ENCODE measurements at places on chromosomes 5 and 9.

DNA sequence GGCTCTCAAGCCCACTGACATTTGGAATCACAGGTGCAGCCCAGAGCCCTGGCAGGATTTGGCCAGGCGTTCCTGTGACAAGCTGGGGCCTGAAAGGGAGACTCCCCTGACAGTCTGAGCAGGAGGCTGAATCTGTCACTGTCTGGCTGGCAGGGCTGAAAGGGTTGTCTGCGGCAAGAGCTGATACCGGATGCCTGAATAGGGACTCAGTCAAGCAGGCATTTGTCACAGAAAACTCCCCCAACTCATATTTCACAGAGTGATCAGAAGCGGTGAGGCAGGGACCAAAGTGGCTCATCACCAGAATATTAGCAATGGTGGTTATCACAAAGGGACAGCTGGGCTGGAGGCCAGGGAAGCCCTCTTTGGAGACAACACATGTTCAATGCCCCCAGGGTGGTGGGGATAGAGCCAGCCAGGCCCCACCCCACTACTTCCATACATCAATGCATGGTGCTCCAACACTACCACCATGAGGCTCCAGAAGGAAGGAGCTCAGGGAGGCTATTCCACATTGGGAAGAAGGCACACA, 295.5 kb downstream of the DTWD2 start:
- no peak for DNase-seq

DNA sequence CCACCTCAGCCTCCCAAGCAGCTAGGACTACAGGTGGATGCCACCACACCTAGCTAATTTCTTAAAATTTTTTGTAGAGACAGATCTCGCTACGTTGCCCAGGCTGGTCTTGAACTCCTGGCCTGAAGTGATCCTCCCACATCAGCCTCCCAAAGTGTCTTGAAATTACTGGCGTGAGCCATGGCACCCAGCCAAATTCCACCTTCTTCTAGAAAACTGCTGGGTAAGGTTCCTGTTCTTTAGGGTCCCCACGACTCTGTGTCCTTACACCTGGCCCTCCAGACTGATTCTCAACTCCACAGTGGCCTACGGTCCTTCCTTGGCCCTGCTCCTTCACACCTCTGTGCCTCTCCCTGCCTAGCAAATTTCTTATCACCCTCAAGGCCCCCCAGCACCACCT, 1.9 kb downstream of the MAPK9 start:
- no peak for DNase-seq

- no peak for DNase-seq
Observed at GRCh38 chr5:57174890-57175510, 1.1 kb downstream of the GPBP1 start.

DNA sequence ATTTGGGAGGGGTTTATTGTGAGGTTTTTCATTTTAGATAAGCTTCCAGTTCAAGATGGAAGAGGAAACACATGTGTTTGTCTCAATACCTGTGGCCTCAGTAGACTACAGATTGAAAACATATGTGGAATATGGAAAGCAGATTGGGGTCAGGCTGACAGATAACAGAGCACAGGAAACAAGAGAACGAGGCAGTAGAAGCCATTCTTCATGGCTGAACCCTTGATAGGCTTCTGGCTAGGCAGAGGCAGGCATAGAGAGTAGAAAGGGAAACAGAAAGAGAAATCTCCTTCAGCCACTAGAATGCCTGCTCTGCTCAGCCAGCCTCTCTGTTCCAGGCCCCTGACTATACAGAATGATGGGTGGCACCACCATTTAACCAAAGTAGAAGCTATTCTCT, 152.5 kb downstream of the MUSK start:
- no peak for DNase-seq

- DNase-seq = no peak
Observed at GRCh38 chr9:6893350-6894131, 135.8 kb downstream of the KDM4C start.

- DNase-seq = no peak
Observed at GRCh38 chr9:87267251-87268070, 230.2 kb upstream of the DAPK1 start.

DNA sequence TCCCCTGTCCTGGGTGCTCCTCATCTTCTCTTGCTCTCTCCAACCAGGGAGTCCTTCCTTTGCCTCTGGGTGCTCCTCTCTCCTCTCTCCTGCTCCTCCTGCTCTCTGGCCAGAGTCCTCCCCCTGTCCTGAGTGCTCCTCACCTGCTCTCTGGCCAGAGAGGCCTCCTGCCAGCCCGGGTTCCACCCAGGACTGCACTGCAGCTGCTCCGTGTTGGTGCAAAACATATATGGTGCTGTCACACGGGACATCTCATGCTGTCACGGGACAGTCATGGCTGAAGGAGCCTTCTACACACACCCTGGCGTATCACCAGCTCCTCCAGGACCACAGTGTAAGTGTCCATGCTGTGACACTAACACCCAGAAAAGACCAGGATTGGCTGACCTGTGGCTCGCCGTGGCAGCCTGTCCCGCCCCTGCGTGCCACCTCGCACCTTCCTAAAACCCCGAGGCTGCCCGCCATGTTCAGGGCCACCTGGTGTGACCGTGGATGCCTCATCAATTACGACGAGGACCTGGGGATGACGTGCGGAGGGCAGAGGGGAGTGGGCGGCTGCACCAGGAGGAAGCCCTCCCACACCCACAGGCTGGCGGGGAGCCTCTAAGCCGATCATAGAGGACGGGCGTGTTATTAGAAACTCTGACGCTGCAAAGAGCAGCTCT, 27.9 kb upstream of the SLC6A3 start:
- no peak for DNase-seq

DNA sequence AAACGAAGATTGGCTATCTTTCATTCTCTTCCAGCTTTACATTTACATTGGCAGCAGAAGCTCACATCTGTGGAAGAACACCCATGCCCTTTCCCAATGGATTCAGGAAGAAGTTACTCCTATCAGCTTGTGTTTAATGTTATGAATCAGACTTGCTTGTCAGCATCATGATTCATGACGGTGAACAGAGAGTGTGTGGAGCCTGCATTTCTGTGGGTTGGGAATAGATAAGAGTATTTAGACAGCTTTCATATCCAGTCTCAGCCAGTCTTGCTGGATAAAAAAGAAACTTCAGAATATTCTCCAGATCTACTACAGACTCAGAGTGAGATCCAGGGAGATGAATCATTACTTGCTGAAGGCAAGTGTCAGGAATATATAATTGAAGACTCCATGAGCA, 812.9 kb upstream of the ZNF608 start:
- DNase-seq = no peak

GRCh38 chr5:94744906-94745305, 126.4 kb downstream of the SLF1 start:
- DNase-seq = no peak

GRCh38 chr5:153952057-153952456, 86.7 kb downstream of the FAM114A2 start:
- DNase-seq = no peak

- DNase-seq = peak; percentile 77
Observed at GRCh38 chr5:39197556-39197955, 21.8 kb downstream of the FYB1 start.

DNA sequence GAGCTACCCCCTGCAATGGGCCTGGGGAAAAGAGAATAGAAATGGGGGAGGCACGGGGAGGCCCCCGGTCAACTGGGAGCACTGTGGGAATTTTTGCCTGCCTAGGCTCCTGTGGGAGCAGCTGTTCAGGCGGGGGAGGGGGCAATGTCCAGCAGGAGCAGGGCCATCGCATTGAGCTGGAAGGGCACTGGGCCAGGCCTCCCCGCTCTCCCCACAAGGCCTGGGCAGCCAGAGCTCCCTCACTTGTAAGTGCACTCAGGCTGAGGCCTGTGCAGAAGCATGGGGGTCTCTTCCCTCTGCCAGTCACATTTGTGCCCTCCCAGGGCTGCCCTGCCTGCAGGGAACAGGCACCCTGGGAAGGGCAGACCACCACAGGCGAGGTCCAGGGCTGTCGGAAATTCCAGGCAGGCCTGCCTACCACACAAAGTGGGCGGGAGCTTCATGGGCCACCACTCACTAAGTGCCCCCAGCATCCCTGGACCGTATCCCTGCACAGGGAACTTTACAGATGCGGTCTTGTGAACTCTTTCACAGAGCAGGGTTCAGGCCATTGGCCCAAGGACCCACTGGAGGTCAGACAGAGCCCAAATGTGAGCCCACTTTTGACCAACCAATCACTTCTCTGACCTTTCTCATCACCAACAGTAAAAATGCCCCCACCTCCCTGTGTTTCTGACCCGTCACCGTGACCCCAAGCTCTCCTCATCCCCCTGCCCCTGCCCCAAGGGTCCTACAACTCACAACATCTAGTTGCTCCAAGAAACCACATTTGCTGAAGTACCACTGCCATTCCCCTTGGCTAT, 1.0 kb upstream of the CFAP157 start:
- DNase-seq = no peak

DNA sequence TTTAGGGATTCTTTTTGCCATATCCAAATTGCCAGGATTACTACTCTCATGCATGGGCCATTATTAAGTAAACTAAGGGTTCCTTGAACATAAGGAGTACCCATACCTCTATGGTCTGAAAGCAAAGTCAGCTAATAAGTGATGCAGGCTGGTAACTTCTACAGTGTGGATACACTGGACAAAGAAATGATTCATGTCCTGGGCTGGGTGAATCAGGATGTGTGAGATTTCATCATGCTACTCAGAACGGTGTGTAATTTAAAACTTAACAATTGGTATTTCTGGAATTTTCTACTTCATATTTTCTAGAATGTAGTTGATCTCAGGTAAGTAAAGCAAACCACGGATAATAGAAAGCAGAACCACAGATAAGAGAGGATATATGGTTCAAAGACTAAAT, 428.8 kb downstream of the CHSY3 start:
- DNase-seq = no peak

DNA sequence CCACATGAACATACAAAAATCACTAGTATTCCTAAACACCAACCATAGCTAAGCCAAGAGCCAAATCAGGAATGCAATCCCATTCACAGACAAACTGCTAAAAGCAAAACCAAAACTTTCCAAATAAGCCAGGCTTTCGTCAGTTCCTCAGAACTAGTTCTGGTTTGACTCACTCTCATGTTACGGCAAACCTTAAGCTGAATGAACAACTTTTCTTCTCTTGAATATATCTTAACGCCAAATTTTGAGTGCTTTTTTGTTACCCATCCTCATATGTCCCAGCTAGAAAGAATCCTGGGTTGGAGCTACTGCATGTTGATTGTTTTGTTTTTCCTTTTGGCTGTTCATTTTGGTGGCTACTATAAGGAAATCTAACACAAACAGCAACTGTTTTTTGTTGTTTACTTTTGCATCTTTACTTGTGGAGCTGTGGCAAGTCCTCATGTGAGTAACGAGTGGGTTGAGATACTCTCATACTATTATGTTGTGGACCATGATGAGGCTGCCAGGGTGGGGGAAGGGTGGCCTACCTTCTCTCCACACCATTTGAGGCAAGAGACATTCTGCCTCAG, at the start of gene PDCD1LG2:
Gene PDCD1LG2 (plus strand): TSS at position 172 of the 572 bp plus-strand sequence. CDS start 12,016 bp downstream, outside the sequence.
- DNase-seq = no peak

DNA sequence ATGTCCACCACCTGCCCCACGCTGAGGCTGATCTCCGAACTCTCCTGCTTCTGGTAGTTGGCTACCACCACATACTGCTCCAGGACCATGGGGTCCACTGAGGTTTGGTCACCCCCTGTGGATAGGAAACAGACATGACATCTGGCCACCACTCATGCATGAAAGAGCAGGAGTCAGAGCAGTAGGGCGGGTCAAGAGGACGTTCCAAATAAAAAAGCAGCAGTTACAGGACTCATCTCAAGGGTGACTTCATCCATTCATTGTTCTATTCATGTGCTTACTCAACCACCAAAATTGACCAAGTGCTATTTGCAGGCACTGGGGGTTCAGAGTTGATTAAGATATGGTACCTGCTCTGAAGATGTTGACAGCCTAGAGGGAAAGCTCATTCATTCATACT, 79.2 kb upstream of the UBTD2 start:
- no peak for DNase-seq

GRCh38 chr5:7759951-7760580, 90.9 kb downstream of the CFAP90 start:
- DNase-seq = no peak

GRCh38 chr5:116135344-116135743, 50.5 kb downstream of the COMMD10 start:
- DNase-seq = no peak

- no peak for DNase-seq
Observed at GRCh38 chr5:133785182-133785581, 172.8 kb upstream of the FSTL4 start.

DNA sequence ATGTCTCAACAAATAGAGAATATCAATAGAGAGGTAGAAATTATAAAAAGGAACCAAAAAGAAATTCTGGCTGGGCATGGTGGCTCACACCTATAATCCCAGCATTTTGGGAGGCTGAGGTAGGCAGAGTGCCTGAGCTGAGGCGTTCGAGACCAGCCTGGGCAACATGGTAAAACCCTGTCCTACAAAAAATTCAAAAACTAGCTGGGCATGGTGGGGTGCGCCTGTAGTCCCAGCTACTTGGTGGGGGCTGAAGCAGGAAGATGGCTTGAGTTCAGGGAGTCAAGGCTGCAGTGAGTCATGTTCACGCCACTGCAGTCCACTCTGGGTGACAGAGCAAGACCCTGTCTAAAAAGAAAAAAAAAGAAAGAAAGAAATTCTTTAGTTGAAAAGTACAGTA, 24.9 kb downstream of the IPPK start:
- DNase-seq = no peak
